COR-L47 (cell line): ENCODE measurements at places on chromosomes 12 and 14.

- no peak for DNase-seq
These were observed 273.7 kb downstream of the NRXN3 start for GRCh38 chr14:78443834-78444233.

- DNase-seq = no peak
These were observed 218.8 kb upstream of the TMPO start for GRCh38 chr12:98296462-98297079.

DNA sequence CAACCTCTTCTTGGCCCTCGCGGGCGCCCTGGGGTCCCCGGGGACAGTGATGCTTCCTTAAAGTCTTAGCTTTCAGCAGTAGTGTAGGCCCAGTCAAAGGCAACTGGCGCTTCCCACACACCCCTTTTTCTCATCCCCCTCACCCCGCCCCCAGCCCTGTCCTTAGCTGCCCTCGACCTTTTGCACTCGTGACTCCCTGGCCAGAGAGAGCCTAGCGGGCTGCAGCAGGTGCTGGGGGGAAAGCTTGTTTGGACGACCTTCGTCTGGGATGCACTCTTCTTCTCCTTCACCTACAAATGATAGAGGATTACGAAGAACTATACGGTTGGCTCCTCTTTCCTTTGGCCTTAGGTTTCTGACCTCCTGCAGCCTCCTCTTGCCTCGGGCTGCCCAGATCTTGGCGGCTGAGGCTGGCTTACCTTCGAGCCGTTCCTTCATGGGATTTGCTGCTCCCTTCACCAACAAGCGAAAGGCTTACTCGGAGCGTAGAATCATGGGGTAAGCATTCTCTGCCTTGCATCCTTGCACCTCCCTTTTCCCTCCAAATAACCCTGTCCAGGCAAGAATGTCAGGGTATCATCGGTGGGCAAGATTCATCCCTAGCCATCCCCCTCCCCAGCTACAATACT lies 815 bp downstream of the COQ10A start:
- no peak for DNase-seq

GRCh38 chr12:77613411-77613810 lies 217.3 kb upstream of the NAV3 start:
- no peak for DNase-seq

- no peak for DNase-seq
These were observed 13.8 kb downstream of the ACTN1 start for GRCh38 chr14:68965261-68965761.

DNA sequence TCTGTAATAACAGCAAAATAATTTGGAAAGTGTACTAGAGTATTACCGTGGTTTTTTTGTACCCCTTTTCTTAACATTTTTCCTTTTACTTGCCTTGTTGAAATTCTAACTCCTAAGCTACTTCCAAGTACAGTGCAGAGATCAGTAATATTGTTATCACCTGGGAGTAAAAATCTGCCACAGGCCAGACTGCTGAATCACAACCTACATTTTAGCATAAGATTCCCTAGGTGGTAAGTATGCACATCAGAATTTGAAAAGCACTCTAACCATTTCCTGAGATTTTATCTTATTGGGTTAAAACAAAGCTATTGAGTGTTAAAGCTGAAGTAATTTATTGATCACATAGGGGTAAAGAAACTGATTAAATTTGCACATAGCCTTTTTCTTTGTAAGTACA lies 55.2 kb upstream of the KCNH3 start:
- DNase-seq = no peak

DNA sequence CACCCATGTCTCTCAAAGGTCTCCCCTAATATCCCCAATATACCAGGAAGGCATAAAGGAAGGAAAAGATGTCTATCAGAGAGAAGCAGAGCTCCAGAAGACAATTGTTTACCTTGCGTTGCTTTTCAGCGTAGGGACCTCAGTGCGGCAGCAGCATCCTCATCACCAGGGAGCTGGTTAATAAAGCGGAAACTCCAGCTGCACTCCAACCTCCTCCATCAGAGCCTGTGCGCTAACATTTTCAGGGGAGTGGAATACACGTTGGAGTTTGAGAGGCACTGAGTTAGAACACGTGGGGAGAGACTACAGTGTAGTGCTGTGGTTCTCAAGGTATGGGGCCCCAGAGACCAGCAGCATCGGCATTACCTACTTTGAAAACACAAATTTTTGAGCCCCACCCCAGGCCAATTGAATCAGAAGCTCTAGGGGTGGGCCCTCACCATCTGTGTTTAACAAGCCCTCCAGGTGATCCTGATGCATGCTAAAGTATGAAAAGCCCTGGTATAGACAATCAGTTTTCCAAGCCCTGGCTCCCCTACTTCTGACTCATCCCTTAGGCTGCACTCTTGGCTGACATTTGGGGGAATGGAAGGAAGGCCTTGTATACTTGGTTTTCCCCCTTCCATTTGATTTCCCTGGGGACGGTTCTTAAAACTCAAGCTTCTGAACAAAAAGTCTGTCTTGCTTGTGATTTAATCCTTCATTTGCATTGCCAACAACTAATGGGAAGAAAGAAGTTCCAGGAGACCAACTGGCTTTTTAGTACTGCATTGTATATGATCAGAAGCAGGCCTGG lies 419.0 kb upstream of the CCDC196 start:
- DNase-seq = no peak

DNA sequence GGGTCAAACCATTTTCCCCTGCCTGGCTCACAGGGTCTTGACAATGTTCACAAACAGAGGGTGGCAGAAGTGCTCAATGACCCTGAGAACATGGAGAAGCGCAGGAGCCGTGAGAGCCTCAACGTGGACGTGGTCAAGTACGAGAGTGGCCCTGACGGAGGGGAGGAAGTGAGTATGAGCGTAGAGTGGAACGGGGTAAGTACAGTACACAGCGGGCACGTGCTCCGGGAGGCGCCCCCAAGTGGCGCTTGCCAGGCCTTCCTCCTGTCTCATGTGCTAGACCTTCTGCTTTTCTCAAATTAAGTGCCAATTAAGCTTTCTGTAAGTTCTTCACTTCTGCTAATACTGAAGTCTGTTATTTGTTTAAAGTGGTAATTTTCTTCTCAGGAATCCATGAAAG lies 35.9 kb downstream of the XRCC3 start:
- DNase-seq = no peak

GRCh38 chr14:63342371-63342770 lies 23.6 kb upstream of the GPHB5 start:
- DNase-seq = peak; percentile 15

GRCh38 chr12:113214895-113215400 lies 6.3 kb upstream of the TPCN1 start:
- no peak for DNase-seq

DNA sequence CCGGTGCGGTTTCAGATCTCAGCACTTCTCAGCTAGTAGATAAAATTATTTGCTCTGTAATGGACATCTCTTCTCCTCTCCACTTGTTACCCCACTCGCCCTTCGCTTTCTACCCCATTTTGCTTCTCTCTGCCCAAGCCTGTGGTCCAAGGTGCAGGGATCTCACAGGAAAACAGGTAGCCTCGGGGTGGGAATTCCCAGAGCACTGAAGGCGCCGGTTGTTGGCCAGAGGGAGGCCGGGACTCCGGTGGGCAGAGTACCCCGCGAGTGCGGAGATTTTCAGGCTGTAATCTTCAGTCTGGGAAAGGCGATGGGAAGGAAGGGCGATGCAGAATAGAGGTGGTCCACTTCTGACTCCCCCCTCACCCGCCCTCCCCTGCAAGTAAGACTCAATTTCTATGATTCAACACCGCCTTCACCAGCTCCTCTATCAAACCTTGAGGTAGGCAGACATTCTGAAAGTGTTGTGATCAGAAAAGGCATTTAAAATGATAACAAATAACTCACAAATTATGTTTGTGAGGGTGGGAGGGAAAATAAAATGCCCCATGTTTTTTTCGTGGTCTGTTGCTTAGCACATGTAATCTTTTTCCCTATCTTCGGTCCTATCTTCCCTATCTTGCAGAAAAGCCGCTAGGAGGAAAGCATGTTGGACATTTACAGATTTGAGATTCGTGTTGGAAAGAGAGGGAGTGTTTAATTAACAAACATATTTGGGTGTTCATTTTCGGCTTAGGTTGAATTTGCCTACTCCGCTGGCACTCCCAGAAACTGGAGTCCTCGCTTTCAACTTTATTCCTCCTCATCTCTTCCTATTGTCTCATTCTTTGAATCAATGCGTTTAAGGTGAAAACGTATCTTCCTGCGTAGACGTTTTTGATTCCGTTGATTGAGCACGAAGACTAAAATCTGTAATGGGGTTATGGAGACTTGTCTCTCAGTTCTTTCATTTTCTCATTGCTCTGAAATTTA lies 8.5 kb downstream of the FOXG1 start:
- DNase-seq = no peak

- peak; percentile 26 for DNase-seq
These were observed 322.5 kb downstream of the SYT1 start for GRCh38 chr12:79187032-79187431.

GRCh38 chr14:38972511-38972910 lies 130.5 kb downstream of the SEC23A start:
- no peak for DNase-seq

DNA sequence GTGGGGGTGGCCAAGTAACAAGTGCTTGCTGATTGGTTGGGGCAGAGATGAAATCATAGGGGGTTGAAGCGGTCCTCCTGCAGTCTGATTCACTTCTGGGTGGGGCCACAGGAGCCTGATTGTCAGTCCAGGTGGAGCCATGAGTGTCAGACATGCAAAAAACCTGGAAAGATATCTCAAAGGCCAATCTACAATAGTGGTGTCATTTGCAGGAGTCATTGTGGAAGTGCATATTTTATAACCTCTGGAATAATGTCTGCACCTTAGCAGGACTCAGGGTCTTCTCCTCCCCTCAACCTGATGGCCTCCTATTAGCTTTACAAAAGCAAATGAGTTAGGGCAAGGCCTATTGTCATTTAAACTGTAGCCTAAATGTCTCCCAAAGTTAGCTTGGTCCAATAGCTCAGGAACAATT lies 241.4 kb downstream of the NUAK1 start:
- no peak for DNase-seq

DNA sequence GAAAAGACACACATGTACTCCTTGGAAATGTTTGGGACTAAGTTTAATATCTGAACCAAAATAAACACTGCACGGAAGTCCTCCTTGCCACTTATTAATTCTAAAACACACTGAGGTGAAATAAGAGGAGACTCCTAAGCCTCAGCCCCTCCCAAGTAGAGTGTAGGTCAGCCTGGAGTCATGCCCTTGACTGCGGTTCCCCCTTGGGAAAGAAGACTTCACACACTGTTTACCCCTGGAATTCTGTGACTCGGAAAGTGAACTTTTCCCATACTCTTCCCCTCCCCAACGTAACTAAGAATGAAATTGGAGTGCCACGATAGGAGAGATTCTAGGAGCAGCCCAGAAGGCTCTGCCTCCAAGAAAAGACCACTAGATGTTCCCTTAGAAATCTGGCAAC lies 8.6 kb upstream of the TFCP2 start:
- DNase-seq = no peak
